ELF-1 (cell line): ENCODE measurements at places on chromosomes 13 and 19.

DNA sequence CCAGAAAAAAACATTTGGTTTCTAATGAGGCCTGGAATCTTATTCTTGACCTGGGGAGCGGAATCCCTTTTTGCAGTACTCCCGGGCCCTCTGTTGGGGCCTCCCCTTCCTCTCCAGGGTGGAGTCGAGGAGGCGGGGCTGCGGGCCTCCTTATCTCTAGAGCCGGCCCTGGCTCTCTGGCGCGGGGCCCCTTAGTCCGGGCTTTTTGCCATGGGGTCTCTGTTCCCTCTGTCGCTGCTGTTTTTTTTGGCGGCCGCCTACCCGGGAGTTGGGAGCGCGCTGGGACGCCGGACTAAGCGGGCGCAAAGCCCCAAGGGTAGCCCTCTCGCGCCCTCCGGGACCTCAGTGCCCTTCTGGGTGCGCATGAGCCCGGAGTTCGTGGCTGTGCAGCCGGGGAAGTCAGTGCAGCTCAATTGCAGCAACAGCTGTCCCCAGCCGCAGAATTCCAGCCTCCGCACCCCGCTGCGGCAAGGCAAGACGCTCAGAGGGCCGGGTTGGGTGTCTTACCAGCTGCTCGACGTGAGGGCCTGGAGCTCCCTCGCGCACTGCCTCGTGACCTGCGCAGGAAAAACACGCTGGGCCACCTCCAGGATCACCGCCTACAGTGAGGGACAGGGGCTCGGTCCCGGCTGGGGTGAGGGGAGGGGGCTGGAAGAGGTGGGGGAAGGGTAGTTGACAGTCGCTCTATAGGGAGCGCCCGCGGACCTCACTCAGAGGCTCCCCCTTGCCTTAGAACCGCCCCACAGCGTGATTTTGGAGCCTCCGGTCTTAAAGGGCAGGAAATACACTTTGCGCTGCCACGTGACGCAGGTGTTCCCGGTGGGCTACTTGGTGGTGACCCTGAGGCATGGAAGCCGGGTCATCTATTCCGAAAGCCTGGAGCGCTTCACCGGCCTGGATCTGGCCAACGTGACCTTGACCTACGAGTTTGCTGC is at the start of gene ICAM4:
Gene ICAM4, plus strand, starts transcription at position 153 of the 935 bp plus-strand sequence. Its CDS starts 58 bp downstream, at position 211.
- peak; percentile 53 for DNase-seq

GRCh38 chr13:98741741-98742435 is 10.6 kb downstream of the SLC15A1 start:
- no peak for DNase-seq

DNA sequence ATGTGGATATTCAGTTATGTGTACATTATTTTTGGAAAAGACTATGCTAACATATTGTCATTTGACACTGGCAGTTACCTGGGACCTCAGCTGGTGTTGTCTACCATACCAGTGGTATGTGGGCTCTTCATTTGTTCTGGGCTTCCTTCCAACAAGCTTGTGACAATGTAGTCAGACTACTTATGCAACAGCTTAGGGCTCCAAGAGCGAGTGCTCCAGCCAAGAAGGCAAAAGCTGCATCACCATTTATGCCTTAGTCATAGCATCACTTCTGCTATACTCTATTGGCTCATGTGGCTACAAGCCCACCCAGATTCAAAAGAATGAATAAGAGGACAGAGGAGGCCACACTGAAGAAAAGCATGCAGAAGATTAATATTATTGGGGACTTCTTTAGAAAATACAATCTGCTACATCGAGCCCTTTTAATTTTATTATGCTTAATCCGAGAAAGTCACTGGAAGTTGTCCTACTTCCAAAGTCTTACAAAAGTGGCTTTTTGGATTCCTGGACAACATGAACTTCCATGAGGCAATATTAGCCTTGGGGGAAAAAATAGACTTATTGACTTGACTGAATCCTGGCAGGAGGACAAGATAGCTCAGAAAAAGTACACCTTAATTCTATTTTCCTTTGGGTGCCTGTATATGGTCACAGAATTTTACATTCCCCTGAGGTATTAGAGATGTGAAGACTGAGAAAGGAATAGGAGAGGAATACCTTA is 529.4 kb upstream of the HTR2A start:
- no peak for DNase-seq

DNA sequence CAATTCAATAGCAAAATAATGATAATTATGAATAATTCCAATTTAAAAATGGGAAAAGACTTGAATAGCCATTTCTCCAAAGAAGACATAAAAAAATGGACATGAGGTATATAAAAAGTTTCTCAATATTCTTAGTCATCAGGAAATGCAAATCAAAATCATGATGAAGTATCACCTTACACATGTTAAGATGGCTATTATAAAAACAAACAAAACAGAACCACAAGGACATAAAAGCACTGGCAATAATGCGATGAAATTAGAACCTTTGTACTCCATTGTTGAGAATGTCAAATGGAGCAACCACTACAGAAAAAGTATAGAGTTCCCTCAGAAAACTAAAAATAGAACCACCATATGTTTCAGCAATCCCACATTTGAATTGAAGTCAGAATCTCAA is 1186.1 kb downstream of the SLITRK5 start:
- DNase-seq, result no peak

- peak; percentile 67 for DNase-seq
Measured at GRCh38 chr19:2497186-2497585, 21.3 kb downstream of the GADD45B start.

DNA sequence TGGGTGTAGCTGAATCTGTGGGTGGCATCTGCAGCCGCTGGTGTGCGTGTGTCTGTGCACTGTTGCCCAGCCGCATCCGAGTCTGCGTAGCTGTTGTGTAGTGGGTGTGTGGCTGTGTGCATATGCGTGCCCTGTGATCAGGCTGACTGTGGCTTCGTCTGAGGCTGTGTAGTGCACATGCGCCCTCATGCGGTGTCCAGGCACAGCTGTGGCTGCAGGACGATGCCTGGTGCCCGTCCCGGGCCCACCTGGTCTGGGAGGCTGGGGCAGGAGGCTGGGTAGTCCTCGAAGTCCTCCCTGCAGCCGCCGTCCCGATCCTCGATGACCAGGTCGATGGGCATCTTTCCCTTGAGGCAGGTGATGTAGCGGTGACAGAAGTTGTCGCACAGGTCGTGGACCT is 4.9 kb downstream of the MEIS3 start:
- DNase-seq, result peak; percentile 54

DNA sequence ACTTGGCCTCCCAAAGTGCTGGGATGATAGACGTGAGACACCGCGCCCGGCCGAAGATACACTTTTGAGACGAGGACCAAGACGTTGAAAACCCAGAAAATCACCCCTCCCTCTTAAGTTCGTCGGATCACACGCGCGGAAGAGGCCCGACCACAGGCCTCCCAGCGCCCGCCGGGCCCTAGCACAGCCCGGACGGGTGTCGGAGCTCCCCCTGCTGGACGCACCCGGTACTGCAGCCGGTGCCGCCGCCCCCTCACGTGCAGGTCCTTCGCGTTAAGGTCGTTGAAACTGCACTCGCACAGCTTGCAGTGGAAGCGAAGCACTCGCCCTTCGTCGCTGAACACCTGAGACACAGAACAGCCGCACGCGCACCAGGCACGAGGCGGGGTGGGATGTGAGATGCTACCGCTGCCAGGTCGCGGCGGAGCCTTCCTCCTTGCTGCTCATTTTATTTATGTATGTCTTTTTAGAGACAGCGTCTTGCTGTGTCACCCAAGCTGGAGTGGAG is 35.7 kb upstream of the MATK start:
- peak; percentile 91 for DNase-seq

- no peak for DNase-seq
Measured at GRCh38 chr13:33721724-33722123, 96.2 kb upstream of the RFC3 start.
